Dorsolateral prefrontal cortex (tissue), 122 donors: ENCODE measurements at places on chromosomes 6 and 20. TPM values are rescaled to one million over a fixed set of nuclear protein-coding genes. Genes with fewer than 3 reads are reported as not detected.

- no peak for DNase-seq
Measured at GRCh38 chr20:45579184-45579583, at the start of gene WFDC8. Gene WFDC8, minus strand, starts transcription at chr20:45579284. Its CDS starts 37 bp downstream, at chr20:45579247.

GRCh38 chr6:123771126-123771525, 32.5 kb upstream of the NKAIN2 start:
- DNase-seq: no peak

EPB41L1 gene
- total RNA-seq: 371 TPM

- DNase-seq: no peak
Measured at GRCh38 chr6:165701564-165702354, 38.7 kb upstream of the PDE10A start.

TBXT gene
- not detected for total RNA-seq

- no peak for DNase-seq
Measured at GRCh38 chr6:154542747-154543146, 32.3 kb upstream of the CNKSR3 start.

DNA sequence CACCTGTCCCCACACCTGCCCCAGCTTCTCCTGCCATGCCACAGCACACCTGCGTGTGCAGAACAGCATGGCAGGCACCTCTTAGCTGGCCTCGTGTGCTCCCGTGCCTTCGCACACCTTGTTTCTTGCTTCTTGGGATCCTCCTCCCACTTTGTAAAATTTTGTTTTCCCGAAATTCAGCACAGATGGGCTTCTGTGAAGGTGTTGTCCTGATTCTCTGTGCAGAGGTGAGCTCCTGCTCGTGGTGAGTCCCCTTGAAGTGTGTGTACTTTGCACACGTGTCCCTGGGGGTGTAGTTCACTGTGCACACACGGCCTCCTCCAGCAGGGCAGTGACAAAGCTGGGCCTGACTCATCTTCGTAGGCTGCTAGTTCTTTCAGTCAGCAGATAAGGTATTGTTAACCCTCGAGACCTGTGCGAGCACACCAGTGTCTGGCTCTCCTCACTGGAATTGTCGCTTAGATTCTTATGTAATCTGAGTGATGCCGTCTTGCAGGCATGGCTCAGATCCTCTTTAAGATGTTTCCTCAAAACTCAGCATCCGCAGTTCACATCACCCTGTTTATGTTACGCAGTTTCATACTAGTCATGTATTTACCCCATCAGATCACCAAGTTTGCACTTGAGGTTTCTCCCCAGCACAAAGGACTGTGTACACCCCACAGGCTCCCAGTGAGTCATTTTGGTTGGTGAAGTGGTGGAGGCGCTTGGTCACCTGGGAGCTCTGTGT, 77.7 kb downstream of the CDYL start:
- peak; percentile 9 for DNase-seq

- DNase-seq: no peak
Measured at GRCh38 chr20:34549291-34549928, 9.1 kb upstream of the MAP1LC3A start.

GRCh38 chr6:116047173-116047933, 13.3 kb downstream of the FRK start:
- DNase-seq: no peak

GJA10 gene
- total RNA-seq: not detected

MYB gene
- not detected for total RNA-seq

TXNDC5 gene
- 40.5 TPM for total RNA-seq

MUC22 gene
- not detected for total RNA-seq

CDYL gene
- 86.6 TPM for total RNA-seq

GRCh38 chr6:35629876-35630378, 58.8 kb downstream of the FKBP5 start:
- no peak for DNase-seq

GRCh38 chr6:139981066-139981624, 606.7 kb upstream of the CITED2 start:
- DNase-seq: no peak

- DNase-seq: peak; percentile 16
Measured at GRCh38 chr6:96466147-96466863, 55.3 kb upstream of the UFL1 start.

- DNase-seq: no peak
Measured at GRCh38 chr6:43993881-43994523, 133.2 kb downstream of the MRPL14 start.

- no peak for DNase-seq
Measured at GRCh38 chr20:48858075-48858790, 30.4 kb upstream of the PREX1 start.

MED23 gene
- 36.9 TPM for total RNA-seq

TRIM15 gene
- total RNA-seq: not detected

- DNase-seq: no peak
Measured at GRCh38 chr6:146515212-146515611, 28.4 kb upstream of the RAB32 start.

GRCh38 chr6:138468320-138469015, 30.8 kb downstream of the NHSL1 start:
- DNase-seq: no peak

DNA sequence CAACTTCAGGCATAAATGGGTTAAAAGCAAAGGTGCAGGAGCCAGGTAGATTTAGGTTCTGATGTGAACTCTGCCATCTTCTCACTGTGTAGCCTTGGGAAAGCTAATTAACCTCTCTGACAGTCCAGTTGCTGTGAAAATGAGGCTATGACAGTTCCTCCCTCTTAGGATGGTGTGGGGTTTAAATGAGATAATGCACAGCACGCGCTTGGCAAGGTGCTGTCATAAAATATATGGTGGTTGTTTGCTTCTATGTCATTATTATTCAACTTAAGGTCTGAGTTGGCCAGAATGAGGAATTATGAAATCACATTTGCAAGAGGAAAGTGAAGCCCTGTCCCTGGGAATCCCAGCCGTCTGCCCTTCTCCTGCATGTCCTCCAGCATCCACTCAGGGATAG, 15.5 kb upstream of the BCAS1 start:
- DNase-seq: no peak

DNA sequence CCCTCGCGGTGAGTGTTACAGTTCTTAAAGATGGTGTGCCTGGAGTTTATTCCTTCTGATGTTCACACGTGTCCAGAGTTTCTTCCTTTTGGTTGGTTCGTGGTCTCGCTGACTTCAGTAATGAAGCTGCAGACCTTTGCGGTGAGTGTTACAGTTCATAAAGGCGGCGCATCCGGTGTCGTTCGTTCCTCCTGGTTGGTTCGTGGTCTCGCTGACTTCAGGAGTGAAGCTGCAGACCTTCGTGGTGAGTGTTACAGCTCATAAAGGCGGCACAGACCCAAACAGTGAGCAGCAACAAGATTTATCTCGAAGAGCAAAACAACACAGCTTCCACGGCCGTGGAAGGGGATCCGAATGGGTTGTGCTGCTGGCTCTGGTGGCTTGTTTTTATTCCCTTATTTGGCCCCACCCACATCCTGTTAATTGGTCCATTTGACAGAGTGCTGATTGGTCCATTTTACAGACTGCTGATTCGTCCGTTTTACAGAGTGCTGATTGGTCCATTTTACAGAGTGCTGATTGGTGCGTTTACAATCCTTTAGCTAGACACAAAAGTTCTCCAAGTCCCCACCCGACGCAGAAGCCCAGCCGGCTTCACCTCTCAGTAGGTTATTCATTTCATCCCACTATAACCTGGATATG, 48.2 kb upstream of the ARG1 start:
- no peak for DNase-seq

GRCh38 chr6:13668291-13668928, 43.2 kb downstream of the RANBP9 start:
- DNase-seq: no peak

GRCh38 chr6:53479871-53480270, 65.0 kb downstream of the GCLC start:
- DNase-seq: no peak

- DNase-seq: no peak
Measured at GRCh38 chr20:47239719-47240067, 116.8 kb downstream of the ZMYND8 start.
